ENCODE measurements at places on chromosomes 3 and 15.

DNA sequence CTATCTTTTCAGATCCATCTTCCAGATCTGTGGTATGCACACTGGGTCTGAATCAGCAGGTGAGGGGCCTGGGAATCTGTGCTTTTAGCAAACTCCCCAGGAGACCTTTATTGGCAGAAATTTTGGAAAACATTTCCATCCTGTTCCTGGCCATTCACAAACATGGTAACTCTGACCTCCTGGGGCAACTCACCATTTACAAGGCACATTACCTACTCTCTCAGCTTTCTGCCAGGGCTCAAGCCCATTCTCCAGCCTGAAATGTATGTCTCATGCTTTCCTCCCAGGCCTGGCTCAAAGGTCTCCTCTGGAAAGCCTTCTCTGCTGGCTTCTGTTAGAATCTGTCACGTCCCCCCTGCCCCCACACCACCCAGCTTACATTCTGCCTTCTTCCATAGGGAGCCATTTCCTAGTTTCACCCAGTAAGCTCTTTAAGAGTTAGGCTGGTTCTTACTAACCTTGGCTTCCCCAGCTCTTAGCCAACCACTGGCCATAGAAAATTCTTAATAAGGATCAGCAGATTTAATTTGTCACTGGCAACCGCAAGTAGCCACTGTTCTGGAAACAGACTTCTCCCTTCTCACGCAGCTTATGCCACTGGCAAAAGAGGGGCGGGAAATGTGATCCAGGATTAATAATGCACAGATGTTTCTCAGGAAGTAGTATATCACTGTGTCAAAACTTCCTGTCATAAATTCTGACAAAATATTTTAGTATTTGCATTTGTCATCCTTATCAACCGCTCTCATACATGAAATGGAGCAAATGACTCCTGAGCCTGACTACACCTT is 55.0 kb downstream of the RORA start:
- DNase-seq = no peak

- DNase-seq = no peak
These were observed 198.9 kb upstream of the LPP start for GRCh38 chr3:187954873-187955586.

DNA sequence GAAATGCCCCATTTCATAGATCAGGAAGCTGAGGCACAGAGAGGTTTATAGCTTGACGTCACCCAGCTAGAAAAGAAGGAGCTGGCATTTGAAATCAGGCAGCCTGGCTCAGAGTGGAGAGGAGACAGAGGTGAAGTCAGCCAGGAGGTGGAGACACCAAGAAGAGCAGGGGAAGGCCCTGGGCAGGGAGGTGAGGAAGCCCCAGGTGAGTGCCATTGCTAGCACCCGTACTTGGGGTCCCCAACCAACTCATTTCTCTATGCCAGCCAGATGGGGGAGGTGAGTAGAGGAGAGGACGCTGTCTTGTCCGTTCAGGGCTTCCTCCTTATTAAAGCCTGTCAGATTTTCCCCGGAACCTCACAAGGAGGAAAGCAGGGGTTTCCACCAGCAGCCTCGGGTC is 149.6 kb upstream of the TLE3 start:
- DNase-seq = no peak

DNA sequence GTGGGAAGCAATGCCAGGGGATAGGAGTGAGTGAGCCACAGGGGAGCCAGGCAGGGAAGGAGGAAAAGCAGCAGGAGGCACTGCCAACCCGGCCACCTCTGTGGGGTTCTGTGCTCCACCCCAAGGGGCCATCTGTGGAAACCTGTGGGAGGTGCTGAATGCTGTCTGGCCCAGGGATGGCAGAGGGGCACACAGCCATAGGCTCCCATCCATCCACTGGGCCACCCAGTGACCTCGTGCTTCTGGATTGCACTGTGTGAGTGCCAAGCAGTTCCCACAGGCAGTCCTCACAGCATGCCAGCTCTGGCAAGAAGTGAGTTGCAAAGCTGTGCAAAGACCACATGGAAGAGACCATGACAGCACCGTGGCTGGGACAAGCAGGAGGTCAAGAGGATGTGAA is 27.5 kb downstream of the DNAJB8 start:
- DNase-seq = no peak

DNA sequence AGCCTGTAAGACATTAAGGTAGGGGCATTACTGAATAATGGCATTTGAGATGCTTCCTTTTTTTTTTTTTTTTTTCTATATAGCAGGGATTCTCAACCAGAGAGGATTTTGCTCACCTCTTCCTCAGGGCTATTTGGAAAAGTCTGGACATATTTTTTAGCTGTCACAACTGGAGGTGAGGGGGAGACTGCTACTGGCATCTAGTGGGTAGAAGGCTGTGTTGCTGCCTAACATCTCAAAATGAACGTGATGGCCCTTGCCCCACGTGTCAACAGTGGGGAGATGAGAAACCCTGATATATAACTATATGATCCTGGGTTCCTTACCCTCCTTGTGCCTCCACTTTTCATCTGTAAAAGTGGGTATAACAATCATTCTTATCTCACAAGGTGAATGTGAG is 71.9 kb downstream of the CADPS start:
- DNase-seq = no peak

GRCh38 chr15:79881254-79881653 is 15.6 kb downstream of the MTHFS start:
- DNase-seq = no peak

- no peak for DNase-seq
These were observed at the start of gene PIGZ for GRCh38 chr3:196968233-196969133. Gene PIGZ (minus strand): TSS chr3:196968833. CDS start chr3:196952031, 16,802 bp downstream.

DNA sequence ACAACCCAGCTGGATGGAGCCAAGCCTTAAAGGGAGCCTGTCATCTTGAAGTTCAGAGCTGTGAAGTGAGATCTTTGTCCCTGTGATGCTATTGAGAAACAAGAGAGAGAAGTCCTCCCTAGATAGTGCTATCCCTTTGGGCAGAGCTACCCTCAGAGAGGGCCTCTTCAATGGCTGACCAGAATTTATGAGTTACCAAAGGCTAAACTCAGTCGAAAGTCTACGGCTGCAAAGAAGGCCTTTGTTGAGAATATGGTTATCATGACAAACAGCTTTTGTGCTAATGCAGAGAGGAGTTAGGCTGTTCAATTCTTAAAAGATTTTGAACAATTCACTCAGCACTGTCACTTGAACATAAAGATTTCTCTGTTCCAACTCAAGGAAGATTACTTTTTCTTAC is 65.9 kb upstream of the C3orf80 start:
- DNase-seq = no peak

- no peak for DNase-seq
These were observed 32.0 kb downstream of the WWTR1 start for GRCh38 chr3:149625795-149626194.

DNA sequence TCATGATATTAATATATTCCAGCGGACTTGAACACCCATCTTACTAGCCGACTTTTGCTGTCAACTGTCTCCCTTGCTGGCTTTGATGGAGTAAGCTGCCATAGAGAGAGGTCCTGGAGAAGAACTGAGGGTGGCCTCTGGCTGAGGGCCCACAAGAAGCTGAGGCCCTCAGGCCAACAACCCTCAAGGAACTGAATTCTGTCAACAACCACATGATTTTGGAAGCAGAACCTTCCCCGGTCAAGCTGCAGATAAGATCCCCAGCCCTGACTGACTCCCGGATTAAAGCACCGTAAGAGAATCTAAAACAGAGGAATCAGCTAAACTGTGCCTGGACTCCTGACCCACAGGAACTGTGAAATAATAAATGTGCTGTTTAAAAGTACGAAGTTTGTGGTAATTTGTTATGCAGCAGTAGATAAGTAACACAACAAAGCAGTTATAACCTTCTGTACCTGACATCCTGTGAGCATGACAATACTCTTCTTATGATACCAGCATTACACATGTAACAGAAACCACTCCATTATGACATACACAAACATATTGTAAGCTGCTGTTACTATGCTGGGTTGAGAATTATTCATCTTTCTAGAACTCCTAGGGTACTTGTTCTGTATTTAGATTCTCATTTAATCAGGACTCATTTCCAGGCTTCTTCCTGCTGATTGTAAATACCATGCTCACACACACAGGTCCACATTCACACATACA is 66.2 kb downstream of the HES1 start:
- DNase-seq = no peak

GRCh38 chr3:121956363-121956762 is 62.2 kb downstream of the SLC15A2 start:
- DNase-seq = no peak

GRCh38 chr3:183541738-183542137 is 13.8 kb downstream of the KLHL6 start:
- no peak for DNase-seq

DNA sequence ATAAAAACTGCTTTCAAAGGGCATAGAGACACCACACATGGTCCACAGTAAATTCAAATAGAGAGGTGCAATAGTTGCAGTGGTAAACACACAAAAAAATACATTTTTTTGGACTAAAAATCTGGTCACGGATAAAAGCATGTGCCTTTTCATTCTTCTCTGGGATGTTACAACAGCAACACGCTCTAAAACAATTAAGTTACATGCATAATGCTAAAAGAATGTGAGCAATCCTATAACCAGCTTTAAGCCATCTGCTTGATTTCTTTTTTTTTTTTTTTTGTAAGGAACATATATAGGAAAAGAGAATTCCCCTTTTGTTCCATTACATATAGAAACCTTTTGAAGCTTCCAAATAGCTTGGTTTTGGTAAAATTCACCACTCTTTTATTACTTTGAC is 20.0 kb downstream of the WNT5A start:
- DNase-seq = no peak

GRCh38 chr3:35488526-35488925 is 150.8 kb upstream of the ARPP21 start:
- DNase-seq = no peak

DNA sequence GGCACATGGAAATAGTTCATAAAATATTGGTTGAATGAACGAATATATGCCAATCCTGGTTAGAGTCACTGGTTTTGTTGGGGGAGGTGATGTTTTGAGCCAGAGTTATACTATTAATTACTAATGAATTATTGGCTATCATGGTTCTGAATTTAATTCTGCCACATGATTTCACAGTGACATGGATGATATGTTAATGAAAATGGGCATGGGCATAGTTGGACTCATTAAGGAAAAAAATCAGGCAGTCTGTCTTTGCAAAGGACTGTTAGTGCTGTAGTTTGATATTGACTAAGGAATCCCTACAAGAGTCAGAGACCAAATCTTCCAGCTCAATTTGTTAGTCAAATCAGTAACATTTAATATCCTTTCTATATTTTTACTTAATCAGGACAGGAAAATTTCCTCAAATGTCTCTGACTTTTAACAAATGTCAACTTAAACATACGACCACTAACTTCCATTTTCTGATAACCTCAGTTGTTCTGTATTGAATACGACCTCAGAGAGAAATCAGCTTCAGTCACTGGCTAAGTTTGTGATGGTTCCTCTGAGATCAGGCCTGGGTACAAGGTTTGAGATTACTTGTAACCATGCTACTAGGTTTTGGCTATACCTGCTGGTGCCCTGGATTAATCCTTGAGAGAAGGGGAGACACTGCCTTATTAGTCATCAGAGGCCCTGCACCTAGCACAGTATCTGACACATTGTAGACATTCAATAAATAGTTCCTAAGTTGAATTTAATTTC is 13.3 kb downstream of the NFKBIZ start:
- no peak for DNase-seq

- no peak for DNase-seq
These were observed 493.3 kb downstream of the MAGI1 start for GRCh38 chr3:65545429-65545828.

DNA sequence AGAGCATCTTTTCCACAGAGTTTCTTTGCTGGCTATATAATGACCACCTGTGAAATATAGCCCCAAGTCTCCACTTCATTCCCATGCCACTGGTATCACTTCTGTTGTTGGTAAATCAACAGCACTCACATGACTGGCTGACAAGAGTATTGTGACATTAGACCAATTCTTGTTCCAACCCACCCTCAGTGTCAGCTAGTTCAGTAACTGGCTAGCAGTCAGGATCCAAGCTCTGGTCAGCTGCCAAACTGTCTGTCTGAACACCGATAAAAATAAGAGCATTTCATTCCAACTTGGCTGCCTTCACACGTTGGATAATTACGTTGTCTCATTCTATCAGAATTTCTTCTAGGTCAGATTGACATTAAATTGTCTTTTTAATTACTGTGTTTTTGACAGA is 166.5 kb downstream of the USP13 start:
- DNase-seq = no peak

- no peak for DNase-seq
These were observed 93.3 kb downstream of the TRIM42 start for GRCh38 chr3:140770977-140771667.

GRCh38 chr15:101156509-101157159 is 95.2 kb downstream of the CHSY1 start:
- DNase-seq = no peak

- DNase-seq = no peak
These were observed 72.7 kb upstream of the FNDC3B start for GRCh38 chr3:171966533-171967136.

GRCh38 chr3:127717357-127718244 is 44.8 kb downstream of the ABTB1 start:
- DNase-seq = no peak

GRCh38 chr15:57773051-57773450 is 66.5 kb downstream of the POLR2M start:
- no peak for DNase-seq

GRCh38 chr15:65730549-65731172 is 61.4 kb downstream of the DENND4A start:
- no peak for DNase-seq
